ENCODE measurements at places on chromosomes 5 and 9. TPM values are rescaled to one million over a fixed set of nuclear protein-coding genes. Genes with fewer than 3 reads are reported as not detected.

The NFX1 gene
- 60.1 TPM for total RNA-seq

The SLC36A2 gene
- not detected for total RNA-seq

The SERINC5 gene
- total RNA-seq: 26.1 TPM

The GABRA1 gene
- not detected for total RNA-seq

The PDE8B gene
- 3.1 TPM for total RNA-seq

The SHC3 gene
- total RNA-seq: 0.88 TPM

The FOXD4L4 gene
- not detected for total RNA-seq

- no peak for DNase-seq
These were observed 4.5 kb downstream of the TENT4A start for GRCh38 chr5:6717687-6718086.

DNA sequence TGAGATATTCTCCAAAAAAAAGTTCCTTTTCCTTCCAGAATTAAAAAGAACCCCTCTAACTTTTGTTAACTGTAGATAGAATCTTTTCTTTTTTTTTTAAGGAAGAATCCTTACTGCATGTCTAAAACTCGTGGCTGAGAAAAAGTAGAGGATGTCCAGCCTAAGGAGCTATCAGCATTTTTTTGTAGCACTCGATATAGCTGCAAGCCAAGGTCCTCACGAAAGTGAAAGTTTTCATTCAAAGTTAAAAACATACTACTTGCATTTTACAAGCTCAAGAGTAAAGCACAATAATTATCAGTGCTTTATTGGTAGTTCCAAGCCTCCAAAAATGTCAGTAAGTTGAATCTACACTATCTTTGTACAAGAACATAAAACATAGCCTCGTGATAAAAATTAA is 28.7 kb upstream of the ZSWIM6 start:
- DNase-seq: no peak

GRCh38 chr5:150176745-150177477 is 10.3 kb downstream of the CDX1 start:
- DNase-seq: no peak

- no peak for DNase-seq
These were observed 32.4 kb upstream of the SLC25A51 start for GRCh38 chr9:37936376-37936775.

DNA sequence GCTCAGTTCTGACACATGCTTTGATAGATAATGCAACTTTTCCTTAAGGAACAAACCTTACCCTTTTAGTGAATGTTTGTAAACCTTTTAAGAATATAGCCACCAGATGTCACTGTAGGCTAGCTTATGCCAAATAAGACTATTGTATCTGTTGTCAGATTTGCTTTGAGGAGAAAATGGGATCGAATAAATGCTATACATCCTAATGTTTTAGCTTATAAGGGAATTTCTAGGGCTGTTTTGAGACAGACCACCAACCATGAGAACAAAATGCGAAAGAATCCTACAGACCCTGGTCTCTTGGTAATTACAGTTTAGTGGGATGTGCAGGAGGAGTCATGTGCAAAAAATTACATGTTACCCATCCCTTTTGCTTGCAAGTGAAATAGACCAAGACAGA is 127.6 kb upstream of the NMUR2 start:
- DNase-seq: no peak

- no peak for DNase-seq
These were observed 80.9 kb upstream of the SNX2 start for GRCh38 chr5:122693963-122694362.

DNA sequence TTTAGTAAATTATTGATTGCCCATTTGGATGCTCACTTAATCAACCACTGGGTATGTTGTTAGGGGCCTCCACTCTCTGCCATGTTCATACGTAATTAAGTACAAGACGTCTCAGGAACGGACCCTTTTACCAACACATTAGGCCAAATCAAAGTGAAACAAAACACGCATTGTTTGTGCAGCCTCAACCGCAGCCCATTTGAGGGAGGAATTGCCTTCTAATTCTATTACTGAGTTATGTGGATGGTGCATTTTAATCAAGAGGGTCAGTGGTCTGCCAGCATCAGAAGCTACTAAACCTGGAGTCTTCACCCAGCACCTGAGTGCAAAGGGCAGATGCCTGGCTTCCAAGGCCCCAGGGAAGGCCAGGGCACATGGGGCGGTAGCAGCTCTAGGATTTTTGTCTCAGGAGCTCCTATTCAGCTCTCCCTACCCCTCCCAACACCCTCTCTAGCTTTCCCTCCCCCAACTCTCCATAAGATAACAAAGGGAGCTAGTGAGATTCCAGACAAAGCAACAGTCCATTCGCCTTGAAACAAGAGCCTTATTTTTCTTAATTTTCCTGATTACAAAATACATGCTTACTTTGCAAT is 7.9 kb upstream of the MED27 start:
- no peak for DNase-seq

DNA sequence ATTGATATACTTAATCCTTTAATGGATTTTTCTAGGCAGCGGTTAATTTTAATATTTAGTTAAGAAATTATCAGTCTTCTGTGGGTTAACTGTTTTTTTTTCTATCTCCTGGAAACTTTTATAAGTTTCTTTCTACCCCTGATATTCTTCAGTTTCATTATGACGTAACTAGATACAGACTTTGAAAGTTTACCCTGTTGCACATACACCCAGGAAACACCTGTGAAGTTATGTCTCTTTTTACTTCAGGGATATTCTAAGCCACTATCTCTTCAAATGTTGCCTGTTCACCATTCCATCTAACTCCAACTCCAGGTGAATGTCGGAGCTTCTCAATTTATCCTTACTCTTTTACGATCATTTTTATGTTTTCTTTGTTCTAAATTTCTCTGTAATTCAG is 329.0 kb downstream of the ICE1 start:
- DNase-seq: no peak

GRCh38 chr5:180673371-180674089 is 24.1 kb upstream of the FLT4 start:
- no peak for DNase-seq

- DNase-seq: no peak
These were observed 30.0 kb upstream of the IL6ST start for GRCh38 chr5:56024810-56025150.

- no peak for DNase-seq
These were observed 621.7 kb downstream of the SEMA5A start for GRCh38 chr5:8924054-8924793.

DNA sequence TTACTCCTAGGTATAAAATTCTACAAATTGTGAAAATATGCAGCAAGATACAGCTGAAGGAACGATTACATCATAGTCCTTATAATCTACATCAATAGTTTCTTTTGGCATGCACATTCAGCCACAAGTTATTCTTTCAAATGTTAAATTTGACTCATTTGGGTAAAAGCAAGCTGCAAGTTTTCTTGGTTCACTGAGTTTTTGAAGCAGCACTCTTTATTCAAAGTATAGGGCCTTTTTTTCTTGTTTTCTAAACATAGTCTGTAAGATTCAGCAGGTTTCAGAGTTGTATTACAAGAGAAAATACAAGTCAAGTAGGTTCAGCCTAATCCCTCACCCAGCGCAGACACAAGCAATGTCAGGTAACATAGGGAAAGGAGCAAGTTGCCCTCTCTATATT is 981.5 kb downstream of the PTPRD start:
- no peak for DNase-seq

DNA sequence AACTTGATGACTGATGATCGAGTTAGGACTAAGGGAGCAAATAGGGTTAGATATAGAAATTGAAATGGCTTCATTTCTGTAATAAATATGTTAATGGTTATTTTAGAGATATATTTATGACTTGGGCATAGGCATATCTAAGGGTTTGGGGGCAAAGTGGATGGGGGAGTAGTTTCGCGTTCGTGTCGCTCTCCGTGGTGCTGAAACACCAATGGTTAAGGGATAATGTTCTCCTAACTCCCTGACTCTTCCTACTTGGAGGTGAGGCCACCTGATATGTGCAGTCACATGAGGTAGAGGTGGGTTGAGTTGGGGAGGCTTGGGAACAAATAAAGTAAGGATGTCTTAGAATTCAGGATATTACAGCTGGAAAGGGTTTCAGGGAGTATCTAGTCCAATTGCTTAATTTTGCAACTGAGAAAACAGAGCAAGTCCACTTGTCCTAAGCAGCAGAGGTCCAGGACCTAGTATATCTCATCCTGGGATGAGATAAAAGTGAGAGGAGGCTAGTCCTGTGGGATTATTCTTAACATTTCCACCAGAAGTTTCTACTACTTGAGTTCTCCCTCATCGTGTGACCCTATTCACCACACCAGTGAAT is 44.0 kb upstream of the MAP1B start:
- DNase-seq: no peak

- no peak for DNase-seq
These were observed 376.4 kb upstream of the RGMB start for GRCh38 chr5:98397081-98397480.

DNA sequence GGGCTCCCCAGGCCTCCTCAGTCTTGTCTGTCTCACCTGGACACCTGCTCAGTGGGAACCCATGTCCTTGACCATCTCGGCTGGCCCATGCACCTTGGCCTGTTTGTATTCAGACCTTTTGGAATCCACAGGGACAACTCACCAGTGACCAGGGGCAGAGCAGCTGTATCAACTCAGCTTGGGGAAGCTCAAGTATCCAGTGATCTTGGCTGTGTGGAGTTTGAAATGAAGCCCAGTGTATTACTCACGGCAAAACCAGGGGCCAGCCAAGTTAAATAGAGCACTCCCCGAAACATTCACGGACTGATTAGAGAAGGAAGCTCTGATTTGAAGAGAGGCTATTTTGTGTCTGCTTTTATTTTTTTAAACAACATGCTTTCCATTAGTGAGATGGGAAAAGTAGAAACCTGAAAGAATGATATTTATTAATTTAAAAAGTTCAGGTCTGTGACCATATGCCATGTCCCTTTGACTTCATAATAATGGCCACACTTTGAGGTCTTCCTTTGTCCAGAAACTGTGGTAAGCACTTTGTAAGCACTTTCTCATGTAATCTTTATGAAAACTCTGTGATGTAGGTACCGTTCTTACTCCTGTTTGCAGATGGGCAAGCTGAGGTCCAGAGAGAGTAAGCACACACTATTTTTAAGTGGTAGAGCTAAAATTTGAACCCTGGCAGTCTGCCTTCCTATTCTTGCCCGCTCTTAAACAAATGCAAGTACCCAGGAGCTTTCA is 656.5 kb downstream of the BNC2 start:
- no peak for DNase-seq

Measured in Peyer's patch (tissue), 4 donors.